Activated CD4-positive, alpha-beta T cell treated with anti-CD3 and anti-CD28 coated beads, Interleukin-2, amount 50 U/mL, for 48 hours (primary cell): ENCODE measurements at places on chromosomes 3 and 15.

DNA sequence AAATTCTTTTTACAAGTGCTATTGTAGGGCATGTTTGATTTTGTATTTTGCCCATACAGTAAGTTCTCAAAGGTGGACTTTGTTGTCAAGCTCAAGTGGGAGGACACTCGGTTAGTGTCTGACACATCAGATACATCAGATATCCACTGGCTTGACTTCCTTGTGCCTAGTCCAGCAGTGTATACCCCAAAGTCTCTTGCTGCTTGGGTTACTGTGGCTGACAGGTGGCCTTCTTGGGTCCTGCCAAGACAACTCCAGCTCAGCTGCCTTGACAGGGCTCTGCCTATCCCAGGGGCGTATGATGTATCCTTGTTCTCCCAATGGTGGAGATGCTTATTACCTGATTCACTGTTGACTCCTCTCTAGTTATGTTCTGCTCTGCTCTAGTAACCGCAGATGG lies 214.9 kb downstream of the CBLB start:
- no peak for DNase-seq

- no peak for DNase-seq
Measured at GRCh38 chr3:188185717-188186251, 31.8 kb downstream of the LPP start.

DNA sequence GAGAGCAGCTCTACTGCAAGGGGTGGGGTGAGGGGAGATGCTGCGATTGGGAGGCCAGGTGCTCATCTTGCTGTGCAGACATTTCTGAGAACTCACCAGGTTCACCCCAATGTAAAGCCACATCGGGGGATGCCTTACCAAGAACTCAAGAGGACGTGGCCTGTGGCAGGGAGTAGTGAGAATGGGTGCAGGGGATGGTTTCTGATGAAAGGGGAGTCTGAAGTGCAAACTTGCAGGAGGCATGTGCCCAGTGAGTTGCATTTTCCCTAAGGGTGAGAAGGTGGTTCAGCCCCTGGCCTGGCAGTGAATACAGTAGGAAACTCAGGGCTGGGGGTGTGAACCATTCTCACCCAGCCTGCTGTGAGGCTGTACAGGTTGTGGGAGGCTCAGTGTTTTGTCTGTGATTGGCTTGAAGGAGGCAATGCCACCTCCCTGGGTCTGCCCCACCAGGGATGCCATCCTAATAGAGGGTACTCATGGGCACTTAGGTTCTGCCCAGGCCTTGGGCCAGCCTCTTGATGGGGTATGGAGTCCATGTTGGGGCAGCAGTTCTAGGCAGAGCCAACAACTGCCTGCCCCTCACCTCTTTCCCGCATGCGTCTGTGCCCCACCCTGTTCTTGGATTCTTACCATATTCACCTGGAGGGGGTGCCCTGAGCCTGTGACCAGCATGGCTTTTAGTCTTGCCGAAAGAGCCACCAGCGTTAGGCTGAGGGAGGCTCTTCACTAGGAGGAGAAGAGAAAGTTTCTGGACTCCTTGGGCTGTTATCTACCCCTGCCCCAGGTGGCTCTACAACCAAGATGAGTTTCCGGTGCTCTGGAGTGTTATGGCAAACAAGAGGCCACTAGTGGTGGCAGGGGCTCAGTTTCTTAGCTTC lies 4.5 kb downstream of the HEMK1 start:
- DNase-seq: peak; percentile 86

DNA sequence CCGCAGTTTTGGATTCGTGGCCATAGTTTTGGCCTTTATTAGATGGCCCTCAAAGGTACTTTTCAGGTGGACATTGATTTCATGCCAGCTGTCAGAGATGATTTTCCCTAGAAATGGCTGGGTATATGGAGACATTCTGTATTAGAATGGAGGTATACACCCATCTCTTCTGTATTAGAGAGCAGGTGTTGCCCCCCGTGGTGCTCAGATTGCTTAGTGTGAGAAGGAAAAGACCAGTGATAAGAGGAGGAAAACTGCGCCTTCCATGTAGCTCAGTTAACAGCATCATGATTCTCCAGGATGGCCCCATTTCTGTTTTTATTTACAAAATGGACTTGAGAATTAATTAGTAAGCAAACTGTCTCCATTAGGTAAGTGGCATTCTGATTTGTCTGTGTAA lies 145.9 kb downstream of the IGF1R start:
- DNase-seq: no peak

- DNase-seq: no peak
Measured at GRCh38 chr3:55519019-55519418, 31.9 kb upstream of the WNT5A start.

GRCh38 chr3:20141851-20142250 lies 44.2 kb downstream of the SGO1 start:
- DNase-seq: no peak

DNA sequence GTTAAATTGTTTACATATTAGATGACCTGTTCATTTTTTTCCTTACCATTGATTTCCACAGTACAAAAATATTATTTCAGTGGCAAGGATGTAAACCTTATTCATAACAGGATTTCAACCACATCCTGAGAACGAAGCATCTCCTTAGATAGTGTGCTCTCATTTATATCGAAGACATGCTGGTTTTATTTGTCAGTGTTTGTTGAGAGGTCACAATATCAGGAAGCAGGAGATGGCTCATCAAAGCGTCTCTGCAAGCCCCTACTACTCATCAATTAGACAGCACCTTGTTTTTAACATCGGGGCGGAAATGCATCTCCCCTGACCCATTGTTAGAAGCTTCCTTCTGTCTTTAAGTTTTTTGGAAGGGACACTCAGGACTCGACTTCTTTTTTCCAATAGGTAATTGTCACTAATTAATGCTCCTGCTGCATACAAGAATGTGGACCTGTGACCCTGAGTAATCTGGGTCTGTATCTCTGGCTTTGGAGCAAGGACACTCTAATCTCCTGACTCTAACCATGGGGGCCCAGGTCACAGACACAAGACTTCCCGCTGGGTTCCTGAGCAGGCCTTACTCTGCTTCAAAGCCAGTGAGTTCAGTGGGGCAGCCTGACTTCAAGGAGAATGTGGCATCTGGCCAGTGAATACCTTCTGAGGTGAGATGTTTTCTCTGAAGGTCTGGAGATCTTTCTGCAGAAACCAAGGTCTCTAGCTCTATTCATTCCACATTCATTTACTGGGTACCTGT lies 50.3 kb downstream of the MECOM start:
- no peak for DNase-seq

- DNase-seq: no peak
Measured at GRCh38 chr3:124434176-124434575, 296.1 kb upstream of the UMPS start.

DNA sequence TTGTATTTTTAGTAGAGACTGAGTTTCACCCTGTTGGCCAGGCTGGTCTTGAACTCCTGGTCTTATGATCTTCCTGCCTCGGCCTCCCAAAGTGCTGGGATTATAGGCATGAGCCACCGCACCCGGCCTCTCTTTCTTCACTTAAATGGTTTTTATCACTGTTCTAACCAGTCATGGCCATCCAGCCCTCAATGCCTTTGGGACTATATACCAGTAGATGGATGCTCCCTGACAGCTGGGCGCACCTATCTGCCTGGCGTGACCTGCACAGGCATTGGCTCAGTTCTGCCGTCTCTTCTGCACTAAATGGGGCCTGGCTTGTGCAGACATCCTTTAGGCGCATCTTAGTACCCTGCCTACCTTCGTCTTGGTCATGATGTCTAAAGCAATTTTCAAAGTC lies 233.4 kb downstream of the ADAMTS17 start:
- no peak for DNase-seq

- DNase-seq: no peak
Measured at GRCh38 chr3:146166415-146166821, 5.4 kb upstream of the PLOD2 start.

DNA sequence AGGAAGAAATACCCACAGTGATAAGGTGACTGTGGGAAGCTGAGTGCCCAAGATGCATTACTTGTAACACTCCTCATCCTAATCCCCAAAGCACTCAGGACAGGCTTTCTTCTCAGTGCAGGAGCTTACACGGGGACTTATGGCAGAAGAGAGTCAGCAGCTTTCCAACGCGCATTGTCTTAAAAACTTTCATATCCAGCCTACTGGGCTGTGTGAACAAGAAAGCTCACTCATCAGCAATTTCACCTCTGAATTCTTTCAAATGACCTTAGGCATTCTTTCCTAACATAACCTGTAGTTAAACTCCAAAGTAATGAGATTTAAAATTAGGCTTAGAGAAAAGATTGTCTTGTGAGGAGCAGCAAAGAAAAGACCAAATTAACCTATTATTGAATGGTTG lies 132.3 kb downstream of the KCNAB1 start:
- DNase-seq: no peak

GRCh38 chr15:84734794-84735479 lies 13.5 kb upstream of the ZNF592 start:
- DNase-seq: peak; percentile 73

DNA sequence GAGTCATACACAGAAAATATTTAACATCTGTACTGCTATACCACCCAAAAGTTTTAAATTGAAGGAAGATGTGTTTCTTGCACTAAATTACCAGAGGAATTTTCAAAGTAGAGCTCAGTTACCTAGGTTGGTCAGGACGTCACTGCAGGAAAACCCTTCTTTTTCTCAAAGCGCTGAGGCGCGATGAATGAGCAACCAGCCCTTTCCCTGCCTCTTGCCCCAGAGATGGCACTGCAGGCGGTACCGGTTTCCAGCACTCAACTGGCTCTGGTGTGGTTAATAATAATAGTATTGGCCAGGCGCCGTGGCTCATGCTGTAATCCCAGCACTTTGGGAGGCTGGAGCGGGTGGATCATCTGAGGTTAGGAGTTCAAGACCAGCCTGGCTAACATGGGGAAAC lies 49.3 kb downstream of the HES1 start:
- DNase-seq: no peak

DNA sequence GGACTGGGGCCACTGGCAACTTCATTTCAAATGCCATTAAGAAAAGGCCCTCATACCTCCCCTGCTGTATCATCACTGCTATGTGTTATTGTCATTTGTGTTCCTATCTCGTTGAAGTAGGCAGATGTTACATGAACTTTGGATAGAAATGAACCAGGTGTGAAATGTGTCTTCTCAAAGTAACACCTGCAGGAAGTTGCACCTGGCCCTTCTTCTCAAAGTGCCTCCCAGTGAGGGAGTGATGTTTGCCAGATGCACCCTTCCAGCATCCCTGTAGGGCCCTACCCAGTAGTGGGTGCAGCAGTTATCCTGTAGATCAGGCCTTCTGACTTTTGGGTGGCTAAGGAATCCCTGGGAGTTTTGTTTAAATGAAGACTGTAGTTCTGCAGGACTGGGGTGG lies 197.7 kb upstream of the CTNNB1 start:
- no peak for DNase-seq

GRCh38 chr15:79595995-79596622 lies 164.0 kb downstream of the MINAR1 start:
- peak; percentile 38 for DNase-seq

DNA sequence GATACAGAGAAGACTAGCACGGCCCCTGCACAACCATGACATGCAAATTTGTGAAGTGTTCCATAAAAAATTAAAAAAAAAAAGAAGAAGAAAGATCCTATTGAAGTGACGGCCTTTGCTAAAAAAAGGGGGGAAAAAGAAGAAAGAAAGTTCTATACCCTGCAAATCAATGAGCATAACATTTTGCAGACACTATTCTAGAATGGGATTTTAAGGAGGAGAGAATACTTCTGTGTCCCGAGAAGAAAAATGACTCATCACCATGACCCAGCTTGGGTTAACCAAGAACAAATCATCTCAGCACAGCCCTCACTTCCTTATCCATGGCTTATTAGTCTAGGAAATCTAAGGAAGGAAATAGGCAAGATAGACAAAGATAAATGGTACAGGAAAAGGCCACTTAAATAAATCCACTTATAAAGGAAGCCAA lies 7.4 kb upstream of the SH3BP5 start:
- DNase-seq: no peak

DNA sequence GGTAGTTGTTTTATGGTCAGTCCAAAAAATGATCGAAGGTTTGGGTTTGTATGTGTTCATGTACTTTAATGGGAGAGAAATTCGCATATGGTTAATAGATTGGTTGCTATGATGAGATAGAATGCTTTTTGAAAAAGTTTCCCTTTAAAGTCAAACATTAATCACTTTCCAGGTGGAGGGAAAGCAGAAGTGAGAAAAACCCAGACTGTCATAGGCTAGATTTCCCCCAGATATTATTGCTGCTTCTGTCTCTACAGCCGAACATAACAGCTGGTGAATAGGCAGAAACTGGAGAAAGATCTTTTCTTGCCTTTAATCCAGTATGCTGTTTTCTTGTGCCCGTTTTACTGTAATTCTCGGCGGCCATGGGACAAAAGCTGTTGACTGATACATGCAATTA lies 287.6 kb downstream of the SOX2 start:
- DNase-seq: no peak

DNA sequence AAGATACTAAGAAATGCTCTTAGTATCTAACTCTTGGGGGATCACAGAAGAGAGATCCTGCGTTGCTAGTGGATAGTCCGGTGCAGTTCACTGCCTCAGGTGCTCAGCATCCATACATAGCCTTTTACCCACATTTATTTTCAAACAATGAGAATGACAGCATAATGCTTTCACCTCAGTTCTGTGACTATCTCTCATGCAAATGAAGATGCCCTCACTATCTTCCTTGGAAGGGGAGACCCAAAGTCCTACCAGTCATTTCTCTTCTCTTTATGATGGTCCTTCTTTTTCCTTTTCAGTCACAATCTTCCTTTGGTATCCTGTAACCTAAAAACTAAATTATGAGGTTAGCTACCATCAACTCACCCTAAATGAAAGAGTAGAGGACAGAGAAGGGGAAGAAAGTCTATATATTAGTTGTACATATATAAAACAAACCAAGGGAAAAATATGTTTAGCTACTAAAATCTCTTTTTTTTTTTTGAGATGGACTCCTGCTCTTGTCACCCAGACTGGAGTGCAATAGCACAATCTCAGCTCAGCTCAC lies 30.9 kb upstream of the SLC28A2 start:
- no peak for DNase-seq

- DNase-seq: no peak
Measured at GRCh38 chr3:177565981-177566380, 368.7 kb upstream of the TBL1XR1 start.
